ENCODE measurements at places on chromosomes 4 and X.

GRCh38 chr4:59223292-59223941, 1976.7 kb upstream of the ADGRL3 start:
- DNase-seq, result no peak

GRCh38 chr4:57291911-57292310, 181.7 kb upstream of the IGFBP7 start:
- DNase-seq, result no peak

DNA sequence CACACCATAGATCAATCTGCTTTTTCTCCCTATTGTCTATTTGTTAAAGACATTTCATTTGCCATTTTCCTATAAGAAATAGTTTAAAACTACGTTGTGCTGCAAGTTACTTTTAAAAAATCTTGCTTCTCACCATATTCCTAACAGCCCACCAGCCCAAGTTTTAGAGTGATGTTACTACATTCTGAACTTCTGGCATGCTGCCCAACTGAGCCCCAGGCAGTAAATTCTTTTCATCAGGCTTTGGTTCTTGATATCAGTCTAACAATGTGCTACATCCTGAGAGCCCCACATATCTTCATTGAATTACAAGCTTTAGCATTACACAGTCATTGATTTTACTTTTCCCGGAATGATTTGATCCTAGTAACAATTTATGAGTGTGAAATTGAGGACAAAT, 283.8 kb upstream of the IL1RAPL1 start:
- DNase-seq, result no peak

GRCh38 chr4:110609044-110609750, 13.7 kb downstream of the PITX2 start:
- DNase-seq, result no peak

Measured in right forelimb (tissue), 1 donor.